Upper lobe of right lung (tissue), 1 donor: ENCODE measurements at places on chromosomes 12 and 14. TPM values are rescaled to one million over a fixed set of nuclear protein-coding genes. Genes with fewer than 3 reads are reported as not detected.
A peak's percentile ranks its signal among the peaks of the same experiment; 100 is the strongest.

Gene CLEC4D
- 1.1 TPM for total RNA-seq

Gene RDH16
- total RNA-seq: 0.32 TPM

DNA sequence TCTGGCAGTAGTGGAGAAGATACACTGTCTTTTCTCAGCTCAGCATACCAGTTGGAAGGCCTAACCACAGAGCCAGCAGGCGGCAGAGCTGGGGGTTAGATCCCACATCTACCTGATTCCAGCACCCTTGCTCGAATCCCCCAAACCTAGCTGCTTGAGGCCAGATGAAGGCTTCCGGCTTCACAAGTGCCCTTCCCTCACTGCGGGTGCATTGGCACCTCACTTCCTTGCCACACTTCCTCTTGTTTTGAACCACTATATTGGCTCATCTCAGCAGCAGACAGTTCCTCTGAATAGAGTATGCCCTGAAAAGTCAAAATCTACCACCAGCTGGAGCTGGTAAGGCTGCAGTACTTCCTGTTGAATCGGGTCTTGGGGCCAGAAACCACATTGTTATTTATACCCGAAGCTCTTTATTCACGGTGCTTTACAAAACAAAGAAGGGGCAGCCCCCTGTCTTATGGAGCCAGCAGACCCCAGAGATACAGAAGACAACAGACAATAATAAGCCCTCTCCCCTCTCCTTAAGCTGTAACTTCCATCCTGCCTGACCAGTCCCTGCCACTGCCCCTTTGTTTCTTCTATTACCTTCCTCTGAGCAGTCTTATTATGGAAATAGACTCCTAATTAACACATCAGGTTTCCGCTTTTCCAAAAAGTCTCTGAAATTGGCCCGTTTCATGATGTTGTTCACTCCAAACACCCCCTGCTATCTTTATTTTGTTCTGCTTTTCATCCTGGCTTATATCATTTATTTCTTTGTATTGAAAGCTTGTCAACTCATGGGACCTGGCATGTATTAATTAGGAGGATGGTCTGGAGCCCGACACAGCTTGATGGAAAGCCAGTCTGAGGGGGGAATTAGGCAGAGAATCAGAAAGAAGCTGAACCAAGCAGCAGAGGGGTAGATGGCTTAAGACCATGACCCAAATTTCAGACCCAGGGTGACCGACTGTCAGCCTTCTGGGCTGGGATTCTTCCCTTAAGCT lies 233.5 kb downstream of the EFCAB11 start:
- DNase-seq: peak; percentile 67

DNA sequence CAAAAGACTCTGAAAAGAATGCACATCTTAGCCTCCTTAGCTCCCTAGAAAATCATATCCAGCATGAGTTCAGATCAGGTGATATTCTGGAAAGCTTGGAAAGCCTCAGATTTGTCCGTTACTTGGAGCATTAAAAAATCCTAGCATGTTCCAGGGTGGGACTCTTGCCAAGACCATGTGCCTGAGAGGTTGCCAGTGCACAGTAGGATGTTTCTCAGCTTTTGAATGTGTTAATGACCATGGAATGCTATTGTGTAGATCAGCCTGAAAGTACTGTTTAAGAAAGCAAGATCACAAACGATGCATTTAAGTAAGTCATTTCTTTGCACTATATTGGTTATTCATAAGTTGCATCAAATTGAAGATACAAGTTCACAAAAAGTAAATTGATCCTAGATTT lies 230.5 kb downstream of the ETNK1 start:
- no peak for DNase-seq

DNA sequence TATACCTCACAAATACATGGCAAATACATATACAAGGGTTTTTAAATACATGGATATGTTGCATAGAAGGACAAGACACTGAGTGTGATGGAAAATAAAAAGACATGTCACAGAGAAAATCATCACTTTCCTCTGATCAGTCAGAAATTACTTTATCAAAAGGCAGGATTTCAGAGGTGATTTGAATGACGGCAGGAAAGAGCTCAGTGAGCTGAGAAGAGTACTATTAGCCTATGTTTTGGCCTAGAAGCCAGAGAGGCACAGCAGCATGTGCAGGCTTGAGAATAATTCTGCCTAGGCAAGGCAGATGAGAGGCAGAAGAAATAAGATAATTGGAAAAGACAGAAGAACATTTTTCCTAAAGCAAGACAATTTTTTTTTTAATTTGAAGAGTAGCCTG lies 94.9 kb downstream of the BCAT1 start:
- DNase-seq: no peak

GRCh38 chr12:90084018-90084417 lies 375.4 kb upstream of the ATP2B1 start:
- no peak for DNase-seq

- DNase-seq: no peak
These were observed 6.0 kb upstream of the UBE2N start for GRCh38 chr12:93447555-93448290.

GRCh38 chr12:80264386-80264785 lies 165.0 kb downstream of the OTOGL start:
- DNase-seq: no peak

DNA sequence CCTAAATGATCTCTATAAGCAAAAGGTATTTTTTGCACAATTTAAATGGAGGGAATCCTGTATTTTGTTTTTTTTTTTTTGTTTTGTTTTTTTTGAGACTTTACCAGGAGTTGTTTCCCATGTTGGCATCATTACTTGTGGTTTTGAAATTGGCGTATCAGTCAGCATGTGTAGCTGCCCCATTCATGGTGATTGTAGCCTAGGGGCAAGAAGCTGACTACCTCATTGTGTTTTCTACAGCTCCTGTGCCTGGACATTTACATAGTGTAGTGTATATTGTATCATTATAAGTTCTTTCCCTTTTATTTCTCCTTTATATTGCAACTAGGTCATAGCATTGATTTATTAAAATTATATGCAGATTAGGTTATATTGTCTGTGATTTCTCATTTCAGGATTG lies 24.5 kb downstream of the SAMD4A start:
- no peak for DNase-seq

GRCh38 chr12:91885851-91886731 lies 259.6 kb downstream of the BTG1 start:
- DNase-seq: no peak

DNA sequence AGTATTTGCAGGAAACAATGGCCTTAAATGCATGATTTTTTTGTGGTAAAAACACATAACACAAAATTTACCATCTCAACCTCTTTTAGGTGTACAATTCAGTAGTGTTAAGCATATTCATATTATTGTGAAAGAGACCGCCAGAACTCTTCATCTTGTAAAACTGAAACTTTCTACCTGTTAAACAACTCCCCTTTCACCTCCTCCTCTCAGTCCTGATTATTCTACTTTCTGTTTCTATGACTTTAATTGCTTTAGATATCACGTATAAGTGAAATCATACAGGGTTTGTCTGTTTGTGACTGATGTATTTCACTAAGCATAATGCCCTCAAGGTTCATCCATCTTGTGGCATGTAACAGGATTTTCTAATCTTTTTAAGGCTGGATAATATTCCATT lies 353.4 kb downstream of the ADAMTS20 start:
- DNase-seq: no peak

- no peak for DNase-seq
These were observed 216.7 kb downstream of the TMEM117 start for GRCh38 chr12:44052554-44052953.

DNA sequence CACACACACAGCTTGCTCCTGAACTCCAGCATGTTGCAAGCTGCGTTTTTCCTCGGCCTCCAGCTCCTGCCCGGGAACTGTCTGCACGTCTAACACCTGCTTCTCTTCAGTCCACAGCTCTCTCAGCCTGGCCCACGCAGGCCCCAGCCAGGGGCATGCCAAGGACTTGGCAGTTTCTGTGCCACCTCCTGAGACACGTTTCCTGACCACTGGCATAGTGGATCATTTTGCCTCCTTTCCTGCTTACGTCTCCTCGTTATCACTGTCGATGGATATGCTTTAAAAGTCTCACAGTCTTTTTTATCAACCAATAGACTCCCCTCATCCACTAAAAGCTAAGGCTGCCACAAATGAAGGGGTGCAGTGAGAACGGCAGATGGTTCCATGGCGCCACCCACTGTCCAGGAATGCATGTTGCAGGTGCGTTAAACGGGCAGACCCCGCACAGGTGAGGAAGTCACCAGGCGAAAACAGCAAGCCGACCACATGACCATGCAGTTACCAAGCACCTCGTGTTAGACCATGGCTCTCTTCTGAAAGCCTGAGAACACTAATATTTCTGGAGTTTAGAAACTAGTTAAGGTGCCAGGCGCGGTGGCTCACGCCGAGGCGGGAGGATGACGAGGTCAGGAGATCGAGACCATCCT lies 14.7 kb upstream of the TEAD4 start:
- DNase-seq: peak; percentile 76

GRCh38 chr14:91872517-91873470 lies 5.5 kb upstream of the TC2N start:
- peak; percentile 88 for DNase-seq

DNA sequence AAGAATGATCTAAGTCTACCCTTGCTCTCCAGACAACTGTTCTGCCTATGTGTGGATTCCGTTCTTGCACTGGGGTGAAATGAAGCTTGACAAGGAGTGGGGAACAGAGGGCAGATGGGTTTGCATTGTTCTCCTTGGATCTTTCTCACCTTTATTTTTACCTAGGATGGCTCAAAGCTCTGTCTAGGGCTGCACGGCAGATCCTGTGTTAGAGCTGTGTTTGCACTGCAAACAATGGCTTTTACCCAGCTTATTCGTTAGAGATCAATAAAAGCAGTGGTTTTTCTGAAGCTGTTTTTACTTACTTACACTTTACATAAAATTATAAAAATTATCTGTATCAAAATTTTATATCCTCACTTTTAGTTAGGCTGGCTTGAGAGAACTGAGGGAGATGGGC lies 105.1 kb downstream of the LRIG3 start:
- DNase-seq: no peak

DNA sequence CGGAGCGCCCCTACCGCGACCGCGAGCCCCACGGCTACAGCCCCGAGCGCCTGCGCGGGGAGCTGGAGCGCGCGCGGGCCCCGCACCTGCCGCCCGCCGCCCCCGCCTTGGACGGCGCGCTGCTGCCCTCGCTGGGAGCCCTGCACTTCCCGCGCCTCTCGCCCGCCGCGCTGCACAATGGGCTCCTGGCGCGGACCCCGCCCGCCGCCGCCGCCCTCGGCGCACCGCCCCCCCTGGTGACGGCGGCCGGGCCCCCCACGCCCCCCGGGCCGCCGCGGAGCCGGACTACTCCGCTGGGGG lies 27.0 kb downstream of the LRCOL1 start:
- no peak for DNase-seq

DNA sequence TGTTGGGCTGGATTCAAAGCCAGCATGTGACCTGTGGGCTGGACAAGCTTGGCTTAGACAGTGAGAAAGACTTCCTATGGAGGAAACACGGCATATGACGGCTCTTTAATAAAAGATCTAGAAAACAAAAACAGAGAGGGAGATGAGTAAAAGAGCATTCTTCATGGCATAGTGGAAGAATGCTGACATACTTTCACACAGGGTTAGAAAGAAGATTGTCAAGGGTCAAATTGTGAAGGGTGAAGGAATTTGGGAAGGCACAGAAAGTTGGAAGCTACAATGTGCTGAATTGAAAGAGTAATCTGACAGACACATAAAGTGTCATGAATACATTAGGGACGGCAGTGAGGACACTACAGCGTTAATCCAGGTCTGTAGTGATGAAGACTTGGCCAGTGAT lies 63.4 kb downstream of the GALNT4 start:
- DNase-seq: no peak

DNA sequence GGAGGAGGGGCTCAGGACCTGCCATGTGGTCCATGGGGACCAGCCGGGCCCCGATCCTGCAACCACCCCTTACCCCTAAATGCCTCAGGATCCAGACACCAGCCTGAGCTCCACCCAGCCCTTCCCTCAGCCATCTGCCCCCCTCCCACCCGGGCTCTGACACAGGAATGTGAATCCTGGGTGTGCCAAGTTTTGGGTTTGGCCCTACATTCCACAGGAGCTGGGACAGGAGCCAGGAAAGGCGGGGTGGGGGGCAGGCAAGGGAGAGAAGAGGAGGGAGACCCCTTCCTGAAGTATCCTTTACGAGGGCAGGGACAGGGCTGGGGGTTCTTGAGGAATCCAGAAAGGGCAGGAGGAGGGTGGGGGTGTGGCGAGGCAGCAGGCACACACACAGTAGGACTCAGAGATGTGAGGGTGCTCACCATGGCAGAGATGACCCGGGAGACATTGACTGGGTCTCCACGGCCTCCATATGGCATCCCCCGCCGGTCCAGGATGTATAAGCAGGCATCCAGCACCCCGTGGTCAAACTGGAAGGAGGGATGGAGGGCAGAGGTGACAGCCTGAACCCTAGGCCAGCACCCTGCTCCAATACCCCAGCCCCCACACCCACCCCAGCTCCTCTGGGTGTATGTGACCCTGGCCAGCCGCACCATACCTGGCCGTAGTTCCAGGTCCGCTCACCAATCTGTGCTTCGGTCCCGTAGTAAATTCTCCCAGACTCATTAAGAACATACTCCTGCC lies 3.5 kb downstream of the TGM1 start:
- DNase-seq: peak; percentile 85

DNA sequence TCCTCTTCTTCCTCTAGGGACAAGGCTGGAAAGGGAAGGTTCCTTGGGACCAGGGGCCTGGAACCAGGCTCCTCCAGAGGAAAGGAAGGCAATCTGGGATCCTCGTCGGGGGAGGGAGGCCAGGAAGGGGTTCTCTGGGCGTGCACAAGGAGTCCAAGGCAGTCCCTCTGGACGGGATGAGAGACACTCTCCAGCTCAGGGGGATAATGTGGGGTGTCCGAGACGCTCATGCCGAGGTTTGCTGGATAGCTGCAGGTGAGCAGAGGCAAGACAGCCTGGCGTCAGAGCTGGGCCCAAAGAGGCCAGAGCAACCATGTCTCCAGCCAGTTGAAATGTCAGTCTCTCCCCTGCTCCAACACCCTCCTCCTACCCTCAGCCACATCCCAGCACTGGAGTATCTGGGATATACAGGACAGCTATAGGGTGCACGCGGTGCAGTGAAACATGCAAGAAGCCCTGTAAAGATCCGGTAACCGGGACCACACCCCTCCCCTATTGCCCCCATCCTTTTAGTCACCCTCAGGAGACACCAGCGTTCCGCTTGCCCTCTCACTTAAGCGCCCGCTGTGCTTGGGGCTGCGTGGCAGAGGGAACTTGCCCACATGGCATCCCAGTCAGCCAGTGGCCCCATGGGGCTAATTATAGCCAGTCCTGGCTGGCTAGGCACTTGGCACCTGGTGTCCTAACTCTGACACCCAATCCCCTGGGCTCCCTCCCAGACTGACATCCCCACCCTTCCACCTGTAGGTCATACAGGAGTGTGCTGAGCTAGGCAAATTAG lies at the start of gene KLHL33:
Gene KLHL33 (minus strand): TSS at position 585 of the 781 bp plus-strand sequence. CDS start 355 bp downstream, at position 230.
- DNase-seq: no peak

- DNase-seq: no peak
These were observed 3.1 kb downstream of the MCRS1 start for GRCh38 chr12:49564686-49565405.

DNA sequence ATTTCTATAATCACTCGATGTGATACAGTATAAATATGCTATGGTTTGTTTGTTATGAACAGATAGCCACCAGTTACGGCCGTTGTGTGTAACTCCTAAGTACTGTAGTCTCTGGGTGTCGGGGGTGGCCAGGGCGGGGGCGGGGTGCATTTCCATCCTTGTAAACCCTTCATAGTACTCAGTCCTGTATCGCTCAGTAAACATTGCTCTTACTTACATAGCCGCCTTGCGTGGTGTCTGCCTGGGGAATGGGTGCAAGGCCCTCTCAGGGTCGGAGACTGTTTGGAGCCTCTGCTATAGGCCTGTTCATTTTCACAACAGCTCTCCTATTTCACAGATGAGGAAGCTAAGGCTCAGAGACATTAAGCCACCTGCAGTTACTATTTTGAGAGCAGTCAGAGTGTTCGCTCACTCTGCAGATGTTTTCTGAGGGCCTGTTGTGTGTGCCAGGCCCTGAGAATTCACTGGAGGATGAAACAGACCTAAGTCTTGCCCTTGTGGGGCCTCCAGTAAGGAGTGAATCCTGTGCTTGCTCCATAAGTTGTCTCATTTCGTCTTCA lies 42.5 kb downstream of the JDP2 start:
- DNase-seq: no peak
